Skin of body (tissue), 3 donors: ENCODE measurements at places on chromosomes 6 and 20.
A peak's percentile ranks its signal among the peaks of the same experiment; 100 is the strongest.

DNA sequence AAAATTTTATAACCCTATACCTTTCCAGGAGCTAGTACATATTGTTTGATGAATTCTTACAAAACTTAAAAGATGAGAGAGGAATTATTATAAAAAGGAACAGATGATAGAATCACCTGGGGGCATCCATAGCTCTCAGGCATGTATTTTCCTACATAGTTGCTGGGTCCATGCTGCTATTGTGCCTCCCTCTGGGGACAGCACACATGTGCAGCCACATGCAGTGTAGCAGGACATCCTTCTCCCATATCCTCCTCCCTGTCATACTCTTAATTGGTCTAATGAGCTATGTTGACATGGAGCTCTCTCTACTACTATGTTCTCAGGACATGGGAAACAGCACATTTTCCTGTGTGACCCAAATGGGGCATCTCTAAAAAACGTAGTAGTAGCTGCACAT lies 898.2 kb upstream of the MAP3K7 start:
- DNase-seq = no peak

DNA sequence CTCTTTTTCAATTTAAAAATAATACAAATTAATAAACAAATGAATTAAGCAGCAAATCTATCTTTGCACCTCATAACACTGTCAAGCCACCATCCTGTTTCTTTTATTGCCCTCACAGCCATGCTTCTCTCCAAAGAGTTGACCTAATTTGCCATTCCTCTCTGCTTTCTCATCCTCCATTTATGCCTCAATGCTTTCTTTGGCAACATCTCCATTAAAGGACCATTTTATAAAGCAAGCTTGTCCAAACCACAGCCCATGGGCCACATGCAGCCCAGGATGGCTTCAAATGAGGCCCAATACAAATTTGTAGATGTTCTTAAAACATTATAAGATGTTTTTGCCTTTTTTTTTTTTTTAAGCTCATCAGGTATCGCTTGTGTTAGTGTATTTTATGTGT lies 26.4 kb upstream of the MEI4 start:
- DNase-seq = no peak

GRCh38 chr6:166333172-166333995 lies 9.0 kb downstream of the SFT2D1 start:
- DNase-seq = no peak

- DNase-seq = no peak
These were observed 14.1 kb upstream of the OSER1 start for GRCh38 chr20:44224637-44225036.

- no peak for DNase-seq
These were observed 246.7 kb downstream of the DLL1 start for GRCh38 chr6:170043881-170044790.

DNA sequence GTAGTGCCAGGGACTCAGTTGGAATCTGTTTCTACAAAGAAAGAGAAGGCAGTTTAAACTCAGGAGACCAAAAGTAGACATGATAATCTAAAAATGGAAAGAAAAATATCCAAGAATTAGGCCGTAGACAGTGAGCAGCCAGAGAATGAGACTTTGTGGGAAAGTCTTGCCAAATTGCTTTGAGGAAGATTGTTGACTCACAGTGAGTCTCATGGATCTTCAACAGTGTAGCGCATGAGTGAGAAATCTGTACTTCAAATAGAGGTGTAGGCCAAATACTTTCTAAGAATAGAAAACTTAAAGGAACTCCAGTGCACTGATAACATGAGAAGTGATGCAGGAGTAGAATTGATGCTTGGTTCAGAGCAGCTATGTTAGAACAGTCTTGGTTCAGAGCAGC lies 284.5 kb downstream of the HTR1B start:
- DNase-seq = no peak

DNA sequence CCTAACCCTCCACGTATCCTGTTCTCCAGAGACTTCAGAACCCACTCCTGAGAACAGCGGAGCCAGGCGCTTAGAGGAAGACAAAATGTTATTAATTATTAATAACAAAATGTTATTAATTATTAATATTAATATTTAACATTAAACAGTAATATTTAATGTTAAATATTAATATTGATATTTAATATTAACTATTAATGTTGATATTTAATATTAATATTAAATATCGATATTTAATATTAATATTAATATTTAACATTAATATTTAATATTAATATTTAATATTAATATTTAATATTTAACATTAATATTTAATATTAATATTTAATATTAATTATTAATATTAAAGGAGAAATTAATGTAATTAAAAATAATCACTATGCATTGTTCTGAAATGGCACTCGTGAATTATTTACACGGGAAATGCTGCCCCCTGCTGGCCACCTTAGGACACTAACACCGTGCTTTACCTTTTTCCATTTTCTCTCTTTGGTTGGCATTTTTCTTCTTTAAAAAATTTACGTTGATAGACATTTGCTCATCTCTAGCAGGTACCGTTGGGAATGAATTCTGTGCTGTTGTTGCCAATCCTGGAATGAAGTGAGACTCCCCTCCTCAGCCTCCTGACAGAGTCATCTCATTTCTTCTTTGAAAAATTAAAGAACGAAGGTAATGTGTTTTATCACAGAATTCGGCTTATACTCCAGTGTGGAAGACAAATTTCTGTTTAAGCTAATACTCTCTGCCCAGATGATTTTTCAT lies 7.5 kb upstream of the GGTLC1 start:
- peak; percentile 14 for DNase-seq

GRCh38 chr20:1376007-1376406 lies 16.8 kb downstream of the FKBP1A start:
- no peak for DNase-seq

DNA sequence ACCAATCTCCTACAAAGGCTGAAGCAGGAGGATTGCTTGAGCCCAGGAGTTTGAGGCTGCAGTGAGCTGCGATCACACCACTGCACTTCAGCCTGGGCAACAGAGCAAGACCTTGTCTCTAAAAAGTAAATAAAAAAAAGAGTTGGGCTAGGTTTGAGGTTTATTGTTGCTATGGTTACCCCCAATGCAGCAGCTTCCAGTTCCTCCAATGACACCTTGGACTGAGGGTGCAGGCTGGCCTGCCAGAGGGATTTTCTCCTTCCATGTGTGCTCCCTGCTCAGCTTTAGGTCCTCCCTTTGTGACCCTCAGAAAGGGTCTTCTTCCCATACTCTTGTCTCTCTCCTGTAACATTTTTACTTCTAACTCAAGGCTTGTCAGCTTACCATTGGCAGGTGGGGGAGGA lies 10.6 kb upstream of the TBC1D20 start:
- DNase-seq = no peak

DNA sequence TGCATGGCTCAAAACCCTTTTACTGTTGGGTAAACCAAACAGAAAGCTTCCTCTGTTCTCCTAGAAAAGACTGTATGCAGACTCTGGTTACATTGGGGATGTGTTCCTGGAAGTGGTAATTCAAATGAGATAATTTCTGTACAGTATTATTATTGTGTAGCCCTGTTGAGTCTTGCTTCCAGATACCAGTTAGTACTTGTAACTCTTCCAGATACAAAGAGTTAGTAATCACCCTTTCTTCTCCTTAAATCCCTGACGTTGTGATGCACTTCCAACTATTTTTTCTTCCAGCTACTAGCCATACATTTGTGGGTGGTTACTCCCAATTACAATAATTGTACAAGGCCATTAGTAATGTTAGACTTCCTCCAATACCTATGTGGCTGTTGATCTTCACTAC lies 42.3 kb upstream of the GRIK2 start:
- no peak for DNase-seq

DNA sequence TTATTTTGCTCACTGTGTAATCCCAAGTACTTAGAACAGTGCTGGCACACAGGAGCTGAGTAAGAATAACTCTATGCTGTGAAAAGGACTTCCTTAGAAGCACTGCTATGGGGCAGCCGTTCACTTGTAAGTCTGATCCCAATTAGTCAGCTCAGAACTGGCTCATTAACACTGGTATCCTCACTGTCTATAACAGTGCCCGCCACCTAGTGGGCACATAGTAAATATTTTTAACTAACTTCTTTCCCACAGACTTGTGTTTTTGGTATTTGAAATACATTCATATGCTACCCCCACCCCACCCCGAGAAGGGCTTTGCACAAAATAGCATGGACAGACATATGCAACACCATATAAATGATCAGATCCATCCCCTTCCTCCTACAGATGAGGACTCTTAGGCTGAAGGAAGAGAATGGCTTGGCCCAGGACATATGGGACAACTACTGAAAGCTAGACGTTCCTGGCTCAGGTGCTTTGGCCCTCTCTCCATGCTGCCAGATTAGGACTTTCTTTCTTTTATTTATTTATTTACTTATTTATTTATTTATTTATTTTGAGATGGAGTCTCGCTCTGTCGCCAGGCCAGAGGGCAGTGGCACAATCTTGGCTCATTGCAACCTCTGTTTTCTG lies 47.1 kb downstream of the DST start:
- DNase-seq = peak; percentile 60

GRCh38 chr6:11110921-11111768 lies at the start of gene ERVFRD-1:
Gene ERVFRD-1 (minus strand): TSS chr6:11111725. CDS start chr6:11105310, 6,415 bp downstream.
- no peak for DNase-seq

DNA sequence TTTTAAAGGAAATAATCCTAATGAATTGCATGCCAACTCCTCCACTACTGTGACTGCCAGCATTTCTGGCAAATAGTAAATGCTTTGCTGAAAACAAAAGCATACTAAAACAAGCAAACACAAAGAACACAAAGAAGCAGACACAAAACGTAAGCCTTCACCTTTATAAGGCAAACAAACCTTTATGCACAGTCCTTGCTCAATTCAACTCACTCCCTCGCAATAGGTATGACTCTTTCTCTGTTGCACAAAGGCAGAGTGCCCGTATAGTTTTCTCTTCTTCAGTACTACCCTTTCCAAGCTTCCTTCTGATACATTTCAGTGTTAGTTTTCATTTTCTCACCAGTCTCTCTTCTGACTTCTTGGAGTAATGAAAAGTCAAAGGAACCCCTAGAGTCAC lies 63.9 kb downstream of the PDE10A start:
- DNase-seq = no peak

- no peak for DNase-seq
These were observed 32.8 kb upstream of the SIRPB2 start for GRCh38 chr20:1524004-1524403.

DNA sequence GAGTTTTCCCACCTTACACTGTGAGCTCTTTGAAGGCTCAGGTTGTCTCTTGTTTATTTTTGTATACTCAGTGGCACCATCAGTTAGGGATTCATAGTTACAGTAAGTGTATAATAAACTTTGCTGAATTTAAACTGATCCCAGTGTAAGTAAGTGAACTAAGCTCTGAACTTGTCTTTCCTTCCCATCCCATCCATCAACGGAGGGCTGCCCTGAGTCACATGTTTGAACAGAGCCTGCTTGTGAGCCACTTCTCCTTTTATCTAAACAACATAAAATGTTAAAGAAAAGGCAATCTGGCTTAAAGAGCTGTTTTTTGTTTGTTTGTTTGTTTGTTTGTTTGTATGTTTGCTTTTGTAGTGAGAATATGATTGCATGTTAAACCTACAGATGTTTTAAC lies 185.7 kb upstream of the MARCKS start:
- no peak for DNase-seq

DNA sequence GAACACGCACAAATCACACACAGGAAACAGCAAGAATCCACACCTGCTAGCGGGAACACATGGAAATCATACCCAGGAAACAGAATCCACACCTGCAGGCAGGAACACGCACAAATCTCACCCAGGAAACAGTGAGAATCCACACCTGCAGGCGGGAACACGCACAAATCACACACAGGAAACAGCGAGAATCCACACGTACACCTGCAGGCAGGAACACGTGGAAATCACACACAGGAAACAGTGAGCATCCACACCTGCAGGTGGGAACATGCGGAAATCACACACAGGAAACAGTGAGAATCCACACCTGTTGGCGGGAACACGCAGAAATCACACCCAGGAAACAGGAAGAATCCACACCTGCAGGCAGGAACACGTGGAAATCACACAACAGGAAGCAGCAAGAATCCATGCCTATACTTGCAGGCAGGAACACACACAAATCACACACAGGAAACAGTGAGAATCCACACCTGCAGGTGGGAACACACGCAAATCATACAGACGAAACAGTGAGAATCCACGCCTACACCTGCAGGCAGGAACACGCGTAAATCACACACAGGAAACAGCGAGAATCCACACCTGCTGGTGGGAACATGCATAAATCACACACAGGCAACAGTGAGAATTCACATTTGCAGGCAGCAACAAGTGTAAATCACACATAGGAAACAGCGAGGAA lies 108.6 kb downstream of the DLL1 start:
- no peak for DNase-seq

GRCh38 chr6:157699777-157700636 lies 123.0 kb upstream of the SNX9 start:
- no peak for DNase-seq

DNA sequence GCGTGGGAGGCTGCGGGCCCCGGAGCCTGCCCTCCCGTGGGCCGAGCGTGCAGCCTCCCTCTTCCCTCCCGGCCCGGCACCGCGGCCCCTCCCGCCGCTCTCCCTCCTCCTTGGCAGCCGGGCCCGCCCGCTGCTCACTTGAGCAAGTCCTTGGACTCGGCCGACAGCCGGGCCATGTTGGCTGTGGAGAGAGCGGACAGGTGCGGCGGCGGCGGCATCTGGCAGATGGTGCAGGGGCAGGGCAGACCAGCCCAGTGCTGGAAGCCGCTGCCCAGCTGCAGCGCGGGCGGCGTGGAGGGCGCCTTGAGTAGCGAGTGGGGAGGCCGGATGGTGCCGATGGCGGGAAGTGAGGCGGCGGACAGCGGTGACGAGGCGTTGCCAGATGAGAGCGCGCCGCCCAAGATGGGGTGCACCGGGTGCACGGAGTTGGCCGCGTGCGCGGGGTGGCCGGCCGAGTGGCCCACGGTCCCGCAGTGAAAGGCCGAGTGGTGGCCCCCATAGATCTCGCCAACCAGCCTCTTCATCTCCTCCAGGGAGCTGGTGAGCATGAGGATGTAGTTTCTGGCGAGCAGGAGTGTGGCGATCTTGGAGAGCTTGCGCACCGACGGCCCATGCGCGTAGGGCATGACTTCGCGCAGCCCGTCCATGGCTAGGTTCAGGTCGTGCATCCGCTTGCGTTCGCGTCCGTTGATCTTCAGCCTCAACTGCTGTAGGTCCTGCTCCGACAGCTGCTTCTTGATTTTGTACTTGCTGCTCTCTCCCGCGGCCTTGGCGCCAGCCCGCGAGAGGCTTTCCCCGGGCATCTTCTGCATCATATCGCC lies 766 bp downstream of the OLIG3 start:
- no peak for DNase-seq

DNA sequence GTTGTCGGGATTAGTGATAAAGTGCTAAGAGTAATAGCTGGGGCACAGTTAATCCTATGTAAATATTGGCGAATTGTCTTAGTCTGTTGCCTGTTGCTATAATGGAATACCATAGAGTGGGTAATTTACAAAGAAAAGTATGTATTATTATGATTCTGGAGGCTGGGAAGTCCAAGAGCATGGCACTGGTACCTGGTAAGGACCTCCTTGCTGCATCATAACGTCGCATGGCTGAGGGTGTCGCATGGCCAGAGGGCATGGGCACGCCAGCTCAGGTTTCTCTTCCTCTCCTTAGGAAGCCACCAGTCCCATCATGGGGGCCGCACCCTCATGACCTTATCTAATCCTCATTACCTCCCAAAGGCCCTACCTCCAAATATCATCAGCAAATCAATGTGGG lies 29.7 kb downstream of the IRF4 start:
- DNase-seq = no peak

- DNase-seq = no peak
These were observed 121.4 kb downstream of the TIAM2 start for GRCh38 chr6:155116571-155116910.

GRCh38 chr6:74705451-74705850 lies 500.4 kb downstream of the COL12A1 start:
- no peak for DNase-seq
